H4 (cell line): ENCODE measurements at places on chromosomes 5 and 9. TPM values are rescaled to one million over a fixed set of nuclear protein-coding genes. Genes with fewer than 3 reads are reported as not detected.

PCDHB11 gene
- 4.5 and 5.6 TPM in 2 replicates for total RNA-seq

FOXI1 gene
- total RNA-seq = not detected in 2 replicates

STPG3 gene
- not detected in 2 replicates for total RNA-seq

RNF183 gene
- total RNA-seq = not detected in 2 replicates

- DNase-seq = no peak
These were observed 51.5 kb downstream of the WNK2 start for GRCh38 chr9:93235300-93235960.

- peak; percentile 54 for DNase-seq
These were observed 351.3 kb downstream of the NTRK2 start for GRCh38 chr9:85020791-85021190.

SLC36A2 gene
- 0.14 TPM in 1 of 2 replicates, not detected in the other for total RNA-seq

EPB41L4B gene
- 1.4 and 3.5 TPM in 2 replicates for total RNA-seq

DNA sequence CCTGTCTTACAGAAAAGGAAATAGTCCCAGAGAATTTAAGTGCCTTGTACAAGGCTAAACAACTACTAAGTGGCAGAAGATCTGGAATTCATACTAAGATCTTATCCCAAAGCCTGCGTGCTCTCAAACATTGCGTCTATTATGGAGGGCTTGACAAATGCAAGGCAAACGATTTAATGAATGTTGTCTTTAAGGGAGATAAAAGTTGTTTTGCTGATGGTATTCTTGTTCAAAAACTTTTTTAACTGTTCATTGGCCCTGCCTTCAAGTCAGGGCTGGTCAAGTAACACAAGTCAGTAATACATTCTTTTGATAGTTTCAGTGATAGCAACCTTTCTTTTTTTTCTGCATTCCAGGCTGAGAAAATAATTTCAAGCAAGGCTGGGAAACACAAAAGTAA, 1.7 kb upstream of the SLC38A9 start:
- DNase-seq = no peak

DNA sequence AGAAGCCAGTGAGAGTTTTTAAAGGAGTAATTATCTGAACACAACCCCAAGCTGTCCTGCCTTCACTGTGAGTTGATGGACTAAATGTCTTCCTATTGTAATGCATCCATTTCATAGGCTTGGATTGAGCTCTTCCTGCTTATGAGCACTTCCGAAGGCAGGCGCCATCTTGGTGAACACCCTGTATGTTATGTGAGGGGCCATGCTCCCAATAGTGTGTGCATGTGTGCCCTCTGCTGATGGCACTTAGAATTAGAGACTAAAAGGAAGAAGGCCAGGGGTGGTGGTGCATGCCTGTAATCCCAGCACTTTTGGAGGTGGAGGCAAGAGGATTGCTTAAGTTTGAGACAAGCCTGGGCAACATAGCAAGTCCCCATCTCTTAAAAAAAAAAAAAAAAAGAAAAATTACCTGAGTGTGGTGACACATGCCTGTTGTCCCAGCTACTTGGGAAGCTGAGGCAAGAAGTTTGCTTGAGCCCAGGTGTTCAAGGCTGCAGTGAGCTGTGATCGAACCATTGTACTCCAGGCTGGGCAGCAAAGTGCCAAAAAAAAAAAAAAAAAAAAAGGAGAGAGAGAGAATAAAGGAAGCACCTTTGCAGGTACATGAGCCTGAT, 65.0 kb downstream of the C9orf152 start:
- DNase-seq = peak; percentile 36

DNA sequence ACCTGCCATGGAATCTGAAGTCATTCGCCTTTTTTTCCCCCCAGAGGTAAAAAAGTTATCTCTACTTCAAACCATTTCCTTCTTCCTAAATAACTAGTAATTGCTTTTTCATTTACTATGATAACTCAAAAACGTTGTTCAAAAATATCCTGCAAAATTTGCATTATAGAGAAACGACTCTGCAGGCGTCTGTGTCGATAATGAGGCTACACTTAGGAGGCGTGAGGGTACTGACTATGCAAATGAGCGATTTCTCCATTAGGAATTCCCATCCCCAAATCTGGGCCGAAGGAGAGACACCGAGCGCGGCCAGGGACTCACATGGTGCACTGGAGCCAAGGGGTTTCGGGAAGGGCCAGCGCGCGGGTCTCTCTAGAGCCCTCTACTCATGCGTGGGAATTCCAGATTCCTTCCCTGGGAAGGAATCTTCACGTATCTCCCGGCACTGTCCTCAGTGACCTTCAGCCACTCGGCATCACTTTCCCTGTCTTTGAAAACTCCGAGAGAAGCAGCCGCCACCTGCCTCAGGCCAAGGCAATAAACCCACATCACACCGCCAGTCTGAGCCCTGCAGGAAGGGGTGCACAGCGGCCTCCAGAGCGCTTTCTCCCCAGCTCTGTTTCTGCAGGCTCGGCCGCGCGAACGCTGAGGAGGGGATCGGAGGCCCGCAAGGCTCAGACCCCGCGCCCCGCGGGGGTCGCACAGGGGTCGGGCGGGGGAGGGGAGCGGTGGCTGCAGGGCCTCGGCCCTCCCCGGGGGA, 718 bp upstream of the DENND4C start:
- peak; percentile 21 for DNase-seq

ABL1 gene
- 18.5 and 20.0 TPM in 2 replicates for total RNA-seq

DNA sequence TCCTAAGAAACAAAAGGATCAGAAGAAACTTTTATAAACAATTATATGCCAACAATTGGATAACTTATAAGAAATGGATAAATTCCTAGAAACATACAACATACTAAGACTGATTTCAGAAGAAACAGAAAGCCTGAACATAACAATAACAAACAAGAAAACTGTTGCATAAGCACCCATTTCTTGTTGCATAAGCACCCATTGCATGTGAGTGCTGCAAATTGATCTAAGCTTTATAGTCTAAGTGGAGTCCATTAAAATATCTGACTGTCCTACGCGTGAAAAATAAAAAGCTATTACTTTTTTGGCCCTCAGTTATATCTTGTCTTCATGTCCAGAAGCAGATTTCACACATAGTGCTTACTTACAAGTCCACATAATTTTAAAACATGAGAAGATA, 19.3 kb downstream of the TYRP1 start:
- DNase-seq = no peak

- no peak for DNase-seq
These were observed 325.4 kb downstream of the ARL15 start for GRCh38 chr5:53984971-53985370.

DNA sequence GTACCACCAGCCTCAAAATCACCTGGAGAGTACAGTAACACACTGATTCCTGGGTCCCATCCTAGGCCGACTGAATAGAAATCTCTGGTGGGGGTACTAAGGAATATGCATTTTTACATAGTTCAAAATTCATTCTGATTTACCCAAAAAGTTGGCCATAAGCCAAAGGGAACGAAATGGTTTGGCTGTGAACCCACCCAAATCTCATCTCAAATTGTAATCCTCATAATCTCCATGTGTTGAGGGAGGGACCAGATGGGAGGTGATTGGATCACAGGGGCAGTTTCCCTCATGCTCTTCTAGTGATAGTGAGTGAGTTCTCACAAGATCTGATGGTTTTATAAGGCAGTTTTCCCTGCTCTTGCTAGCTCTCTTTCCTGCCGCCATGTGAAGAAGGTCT, 31.1 kb downstream of the MEGF9 start:
- DNase-seq = no peak

DNA sequence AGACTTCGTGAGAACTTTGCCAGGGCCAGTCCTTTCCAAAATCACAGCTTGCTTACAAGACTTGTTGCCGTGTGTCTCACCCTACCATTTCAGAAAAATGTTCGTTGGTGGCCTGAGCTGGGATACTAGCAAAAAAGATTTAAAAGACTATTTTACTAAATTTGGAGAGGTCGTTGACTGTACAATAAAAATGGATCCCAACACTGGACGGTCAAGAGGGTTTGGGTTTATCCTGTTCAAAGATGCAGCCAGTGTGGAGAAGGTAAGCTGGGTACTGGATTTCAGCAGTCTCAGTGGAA, 1.4 kb downstream of the HNRNPAB start:
- no peak for DNase-seq

- no peak for DNase-seq
These were observed 54.7 kb downstream of the ERAP1 start for GRCh38 chr5:96753017-96753397.

FXN gene
- total RNA-seq = 12.5 and 17.9 TPM in 2 replicates

GRCh38 chr5:66144834-66145390, 812 bp downstream of the SREK1 start:
- no peak for DNase-seq

DNA sequence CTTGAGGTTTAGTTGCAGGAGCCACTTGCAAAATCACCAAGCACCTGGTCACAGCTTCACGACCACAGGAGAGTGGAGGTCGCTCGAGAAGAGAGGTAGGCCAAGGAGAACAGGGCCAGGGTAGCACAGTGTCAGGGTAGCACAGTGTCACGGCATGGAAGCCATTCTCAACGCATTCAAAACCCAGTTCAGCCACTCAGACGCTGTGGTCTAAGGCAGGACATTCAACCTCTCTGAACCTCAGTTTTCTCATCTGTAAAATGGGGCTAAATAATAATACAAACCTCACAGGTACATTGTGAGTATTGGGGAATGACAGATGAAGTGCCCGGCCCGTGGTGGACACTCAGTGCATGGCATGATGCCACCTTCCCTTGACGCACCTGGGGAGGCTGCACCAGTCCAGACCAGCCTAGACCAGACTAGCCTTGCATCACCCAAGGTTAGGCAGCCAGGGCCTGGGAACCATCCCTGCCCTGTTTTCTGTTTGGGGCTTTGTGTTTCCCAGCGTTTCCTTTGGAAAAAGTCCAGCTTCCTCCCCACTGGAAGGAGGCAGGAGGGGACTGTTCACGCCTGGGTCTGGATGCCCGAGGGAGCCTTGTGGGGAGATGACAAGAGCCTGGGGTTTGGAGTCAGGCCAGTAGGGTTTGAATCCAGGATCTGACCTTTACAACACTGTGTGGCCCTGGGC, 7.8 kb upstream of the LMX1B start:
- DNase-seq = peak; percentile 41

DNA sequence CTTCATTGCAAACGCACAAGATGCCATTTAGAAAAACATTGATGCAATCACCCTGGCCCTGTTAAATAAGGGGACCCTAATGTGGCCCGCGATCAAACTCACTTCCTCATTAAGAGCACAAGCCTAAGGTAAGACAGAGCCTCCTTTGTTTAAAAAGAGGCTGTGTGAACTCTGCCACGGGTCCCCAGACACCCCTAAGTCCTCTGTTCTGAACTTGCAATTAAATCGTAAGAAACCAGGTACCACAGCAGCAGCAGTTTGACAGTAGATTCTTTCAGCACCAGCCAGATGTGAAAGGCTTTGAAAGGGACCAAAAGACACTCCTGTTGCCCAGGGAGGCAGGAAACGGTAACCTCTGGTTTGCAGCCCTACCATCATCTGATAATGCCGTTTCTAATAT, 346.3 kb downstream of the TMEM167A start:
- no peak for DNase-seq

- DNase-seq = no peak
These were observed 71.4 kb downstream of the SEMA4D start for GRCh38 chr9:89426384-89426961.

DNA sequence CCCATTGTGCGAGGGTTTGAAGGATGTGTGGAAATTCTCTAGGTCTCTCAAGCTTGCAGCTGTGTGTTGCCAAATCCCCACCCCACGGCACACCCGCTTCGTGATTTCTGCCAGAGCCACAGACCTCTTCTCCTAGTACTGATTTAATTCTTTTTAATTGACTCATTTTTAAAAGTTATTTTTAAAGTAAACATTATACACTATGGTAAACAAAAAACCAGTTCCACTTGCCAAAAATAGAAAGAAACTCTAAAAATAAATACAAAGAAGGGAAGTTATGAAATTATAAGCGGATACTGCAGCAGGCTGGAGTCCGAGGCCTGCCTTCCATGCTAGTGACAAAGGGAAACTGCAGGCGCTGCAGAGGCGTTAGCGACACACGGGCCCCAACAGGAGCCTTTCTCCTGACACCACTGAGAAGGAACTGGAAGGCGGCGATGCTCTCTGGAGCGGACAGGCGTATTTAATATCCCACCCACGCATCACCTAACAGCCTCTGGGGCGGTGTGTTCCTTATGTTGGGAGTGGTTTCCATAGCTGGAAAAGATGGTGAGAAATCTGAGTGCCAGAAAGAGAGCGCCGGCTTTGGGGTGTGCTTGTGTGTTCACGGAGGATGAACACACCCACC, 122.5 kb downstream of the COL23A1 start:
- no peak for DNase-seq

CRHBP gene
- total RNA-seq = not detected in 2 replicates

STKLD1 gene
- 0.62 and 1.0 TPM in 2 replicates for total RNA-seq

MYMK gene
- total RNA-seq = not detected in 2 replicates
